Activated CD4-positive, alpha-beta memory T cell treated with anti-CD3 and anti-CD28 coated beads for 36 hours (primary cell): ENCODE measurements at places on chromosomes 16 and 17. TPM values are rescaled to one million over a fixed set of nuclear protein-coding genes. Genes with fewer than 3 reads are reported as not detected.

The SCRN2 gene
- total RNA-seq = 20.6 TPM

The MYLK3 gene
- 0.15 TPM for total RNA-seq

The KRTAP3-2 gene
- not detected for total RNA-seq

The CSH2 gene
- not detected for total RNA-seq

The OR1F1 gene
- not detected for total RNA-seq

The KRTAP1-1 gene
- not detected for total RNA-seq

The DUXB gene
- not detected for total RNA-seq

- peak; percentile 68 for DNase-seq
Observed at GRCh38 chr17:4566785-4567184, 6.4 kb upstream of the GGT6 start.

DNA sequence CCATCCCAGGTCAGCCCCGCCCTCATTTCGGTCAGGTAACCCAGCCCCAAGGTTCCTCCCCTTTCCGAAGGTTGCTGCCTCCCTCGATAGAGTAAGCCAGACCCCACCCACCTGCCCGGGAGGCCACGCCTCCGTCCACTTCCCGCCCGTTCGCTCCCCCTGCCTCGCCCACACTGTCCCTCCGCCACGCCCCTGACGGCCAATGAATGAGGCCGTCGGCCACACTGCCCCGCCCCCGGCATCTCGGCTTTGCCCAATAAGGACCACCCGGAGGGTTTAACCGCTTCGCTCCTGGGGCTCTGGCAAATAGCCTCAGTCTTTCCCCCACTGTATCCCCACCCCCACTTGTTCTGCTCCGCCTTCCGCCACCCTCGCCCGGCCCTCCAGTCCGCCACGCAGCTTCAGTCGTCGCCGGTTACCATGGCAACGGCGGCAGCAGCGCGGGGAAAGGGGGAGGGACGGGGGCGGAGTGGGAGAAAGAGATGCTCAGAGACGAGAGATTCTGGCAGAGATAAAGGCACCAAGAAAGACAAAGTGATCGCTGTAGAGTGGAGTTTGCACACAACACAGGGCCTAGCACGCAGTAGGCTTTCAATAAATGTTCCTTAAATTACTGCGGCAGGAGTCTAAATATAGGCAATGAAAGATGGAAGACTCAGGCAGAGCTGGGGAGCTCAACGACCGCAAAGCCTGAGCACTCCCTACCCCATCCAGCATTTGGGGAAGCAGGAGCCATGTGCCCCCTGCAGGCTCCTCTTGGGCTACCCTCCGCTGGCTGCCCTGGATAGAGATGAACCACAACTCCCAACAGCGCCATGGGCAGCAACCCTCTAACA is 5.1 kb downstream of the DLG4 start:
- peak; percentile 100 for DNase-seq

- no peak for DNase-seq
Observed at GRCh38 chr16:80045861-80046260, 445.3 kb upstream of the MAF start.

DNA sequence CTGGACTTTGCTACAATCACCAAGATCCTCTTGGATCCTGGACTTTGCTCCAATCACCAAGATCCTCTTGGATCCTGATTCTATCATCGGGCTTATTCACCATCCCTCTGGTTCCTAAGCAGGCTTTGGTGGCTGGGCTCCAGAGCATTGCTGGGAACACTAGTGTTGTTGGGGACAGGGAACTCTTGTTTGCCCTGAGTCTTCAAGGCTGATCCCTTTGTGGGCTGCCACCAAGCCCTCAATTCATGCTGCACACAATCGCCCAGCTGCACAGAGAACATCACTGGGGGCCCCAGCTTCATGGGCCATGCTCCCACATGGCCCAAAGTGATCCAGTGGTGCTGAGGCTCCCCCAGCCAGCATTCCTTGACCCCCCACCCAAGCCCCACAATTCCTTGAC is 88.3 kb downstream of the TMEM132E start:
- no peak for DNase-seq

DNA sequence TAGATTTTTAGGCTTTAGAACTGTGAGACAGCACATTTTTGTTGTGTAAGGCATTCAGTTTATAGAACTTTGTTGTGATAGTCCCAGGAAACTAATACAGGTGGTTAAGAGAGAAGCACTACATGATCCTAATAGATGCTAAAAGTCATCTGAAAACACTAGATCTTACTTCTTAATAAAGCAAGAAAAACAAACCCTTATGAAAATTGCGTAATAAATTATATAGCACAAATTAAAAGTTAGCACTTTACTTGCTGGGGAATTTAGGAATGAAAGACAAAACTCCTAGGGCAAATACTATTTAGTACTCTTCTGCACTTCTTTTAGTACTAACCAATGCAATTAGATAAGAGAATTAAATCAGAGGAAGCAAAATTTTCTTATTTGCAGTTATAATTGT is 163.3 kb upstream of the SHISA6 start:
- DNase-seq = no peak

GRCh38 chr16:73214825-73215677 is 167.1 kb upstream of the ZFHX3 start:
- DNase-seq = no peak

DNA sequence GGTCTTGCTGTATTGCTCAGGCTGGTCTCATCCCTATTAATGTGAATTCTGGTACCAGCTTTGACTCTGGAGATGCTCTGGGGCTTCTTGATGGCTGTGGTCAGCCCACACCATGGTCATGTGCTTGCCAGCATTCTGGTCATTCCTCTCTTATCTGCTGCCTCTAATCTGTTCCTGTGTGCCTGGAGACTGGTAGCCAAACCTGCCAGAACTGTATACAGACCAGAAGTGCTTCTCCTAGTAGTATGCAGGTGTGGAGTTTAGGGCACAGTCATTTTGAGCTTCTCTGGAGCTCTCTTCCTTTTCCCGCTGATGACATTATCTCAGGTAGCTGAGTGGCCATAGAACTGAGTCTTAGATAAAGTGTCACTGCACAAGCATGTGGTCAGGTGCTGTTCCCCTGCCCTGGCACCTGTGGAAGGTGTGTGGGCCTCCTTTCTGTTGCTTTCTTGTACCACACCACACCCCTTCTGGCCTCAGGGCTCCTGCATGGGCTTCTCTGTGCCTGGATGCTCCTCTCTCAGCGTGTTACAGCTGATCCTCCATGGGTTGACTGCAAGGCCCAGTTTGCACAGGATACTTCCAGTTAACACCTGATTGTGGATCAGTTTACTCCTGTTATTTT is 162.7 kb downstream of the SPECC1 start:
- DNase-seq = no peak

DNA sequence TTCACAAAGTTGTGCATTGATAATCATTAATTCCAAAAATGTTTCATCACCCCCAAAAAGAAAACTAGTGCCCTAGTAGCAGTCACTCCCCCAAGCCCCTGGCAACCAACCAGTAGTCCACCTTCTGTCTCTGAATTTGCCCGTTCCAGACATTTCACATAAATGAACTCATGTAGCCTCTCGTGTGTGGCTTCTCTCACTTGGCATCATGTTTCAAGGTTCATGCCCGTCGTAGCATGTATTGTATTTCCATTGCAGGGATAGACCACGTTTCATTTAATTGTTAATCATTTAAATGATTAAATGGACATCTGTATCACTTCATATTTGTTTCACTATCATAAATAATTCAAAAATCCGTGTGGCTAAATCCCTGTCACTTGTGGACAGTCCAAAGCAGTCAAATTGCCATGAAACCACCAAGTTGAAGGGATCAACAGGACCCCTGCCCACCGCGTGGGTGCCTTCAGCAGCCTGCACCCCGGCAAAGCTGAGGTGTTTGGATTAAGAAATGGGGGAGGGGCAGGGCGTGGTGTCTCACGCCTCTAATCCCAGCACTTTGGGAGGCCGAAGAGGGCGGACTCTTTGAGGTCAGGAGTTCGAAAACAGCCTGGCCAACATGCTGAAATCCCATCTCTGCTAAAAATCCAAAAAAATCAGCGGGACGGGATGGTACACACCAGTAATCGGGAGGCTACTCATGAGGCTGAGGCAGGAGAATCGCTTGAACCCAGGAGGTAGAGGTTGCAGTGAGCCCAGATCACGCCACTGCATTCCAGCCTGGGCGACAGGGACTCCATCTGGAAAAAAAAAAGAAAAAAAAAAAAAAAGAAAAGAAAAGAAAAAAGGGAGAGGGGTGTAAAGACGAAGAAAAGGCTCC is 8.7 kb upstream of the FLYWCH2 start:
- DNase-seq = no peak

DNA sequence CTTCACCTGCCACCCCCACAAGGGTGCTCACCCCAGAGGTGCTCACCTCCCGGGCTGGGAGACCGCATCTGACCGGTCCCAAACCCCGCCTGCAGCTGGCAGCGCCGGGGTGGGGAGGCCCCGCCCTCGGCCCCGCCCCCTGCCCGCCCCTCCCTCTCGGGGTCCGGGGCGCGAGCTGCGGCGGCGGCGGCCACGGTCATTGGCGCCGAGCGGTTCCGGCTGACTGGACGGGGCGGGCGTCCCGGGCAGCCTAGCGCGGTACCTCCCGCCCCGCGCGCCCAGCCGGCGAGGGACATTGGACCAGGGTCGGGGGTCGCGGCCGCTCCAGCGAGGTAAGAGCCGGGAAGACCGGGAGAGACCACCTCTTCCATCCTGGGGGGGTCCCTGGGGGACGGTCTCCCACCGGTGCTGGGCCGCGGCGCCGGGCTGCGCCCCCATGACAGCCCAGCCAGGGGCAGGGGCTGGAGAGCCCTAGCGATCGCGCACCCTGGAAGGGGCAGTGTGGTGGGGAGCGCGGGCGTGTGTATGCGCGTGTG is at the start of gene CACNG5:
CACNG5 (plus strand) TSS at position 199 of the 536 bp plus-strand sequence. CDS start 42,216 bp downstream, outside the sequence.
- no peak for DNase-seq

DNA sequence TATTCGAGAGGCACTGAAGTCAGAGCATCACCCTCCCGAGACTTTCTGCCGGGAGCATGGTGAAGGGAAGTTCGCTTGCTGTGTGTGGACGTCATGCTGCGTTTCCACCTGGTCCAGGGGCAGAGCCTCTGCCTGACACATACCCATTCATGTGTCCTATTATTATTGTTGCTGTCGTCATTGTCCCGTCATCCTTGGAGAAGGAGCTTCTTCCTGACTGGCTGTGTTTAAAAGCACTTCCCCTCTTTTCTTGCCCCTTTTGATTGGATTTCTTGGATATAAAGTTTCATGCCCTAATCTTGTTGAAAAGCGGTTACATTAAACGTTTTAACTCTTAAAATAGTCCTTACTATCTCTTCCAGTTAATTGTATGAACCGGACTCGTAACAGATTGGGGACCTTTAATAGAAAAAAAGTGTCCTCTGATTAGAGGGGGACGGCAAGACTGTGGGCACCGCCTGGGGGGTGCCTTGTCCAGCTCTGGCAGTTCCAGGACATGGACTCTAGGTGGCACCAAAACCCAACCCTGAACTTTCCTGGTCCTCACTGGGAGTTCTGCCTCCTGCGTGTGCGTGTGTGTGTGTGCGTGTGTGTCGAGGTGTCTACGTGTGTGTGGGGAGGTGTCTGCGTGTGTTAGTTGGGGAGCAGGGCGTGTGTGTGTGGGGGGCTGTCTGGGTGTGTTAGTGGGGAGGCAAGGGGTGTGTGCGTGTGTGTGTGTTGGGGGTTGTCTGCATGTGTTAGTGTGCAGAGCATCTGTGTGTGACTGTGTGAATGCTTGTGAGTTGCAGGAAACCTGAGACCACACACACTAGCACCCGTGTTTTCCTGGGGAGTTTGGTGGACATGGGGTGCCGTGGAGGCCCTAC is 133.3 kb upstream of the CIBAR2 start:
- DNase-seq = peak; percentile 64

GRCh38 chr17:77417575-77417974 is 276.8 kb downstream of the SEC14L1 start:
- no peak for DNase-seq

DNA sequence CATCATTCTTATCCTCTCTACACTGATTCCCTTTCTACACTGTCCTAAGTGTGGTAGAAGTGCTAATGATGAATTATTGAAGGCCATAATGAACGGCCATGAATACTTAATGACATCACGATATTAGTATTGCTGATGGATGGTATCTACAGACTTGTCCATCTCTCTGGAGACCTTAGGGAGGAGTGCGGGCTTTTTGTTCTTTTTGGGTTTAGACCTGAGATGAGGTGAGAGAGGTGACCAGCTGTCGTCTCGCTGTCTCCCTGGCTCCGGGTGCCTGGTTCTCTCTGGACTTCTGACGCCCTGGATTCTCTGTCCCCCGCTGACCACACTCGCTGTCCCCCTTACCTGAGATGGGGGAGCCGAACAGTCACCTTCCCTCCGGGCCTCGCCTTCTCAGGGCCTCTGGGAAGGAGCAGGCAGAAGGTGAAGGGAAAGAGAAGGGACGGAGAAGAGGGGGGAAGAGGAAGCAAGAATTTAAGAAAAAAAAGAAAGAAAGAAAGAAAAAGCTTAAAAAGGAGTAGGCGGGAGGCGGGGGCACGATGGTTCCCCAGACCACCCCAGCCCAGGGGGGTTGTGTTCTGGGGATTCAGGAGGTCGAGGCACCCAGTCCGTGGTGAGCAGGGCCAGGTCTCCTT is 17.1 kb downstream of the SGCA start:
- no peak for DNase-seq

- no peak for DNase-seq
Observed at GRCh38 chr16:7376227-7376626, 43.6 kb downstream of the RBFOX1 start.

- DNase-seq = peak; percentile 86
Observed at GRCh38 chr17:21252796-21253645, at the start of gene NATD1. NATD1 (minus strand) TSS chr17:21253410; CDS start chr17:21253264, 146 bp downstream.

DNA sequence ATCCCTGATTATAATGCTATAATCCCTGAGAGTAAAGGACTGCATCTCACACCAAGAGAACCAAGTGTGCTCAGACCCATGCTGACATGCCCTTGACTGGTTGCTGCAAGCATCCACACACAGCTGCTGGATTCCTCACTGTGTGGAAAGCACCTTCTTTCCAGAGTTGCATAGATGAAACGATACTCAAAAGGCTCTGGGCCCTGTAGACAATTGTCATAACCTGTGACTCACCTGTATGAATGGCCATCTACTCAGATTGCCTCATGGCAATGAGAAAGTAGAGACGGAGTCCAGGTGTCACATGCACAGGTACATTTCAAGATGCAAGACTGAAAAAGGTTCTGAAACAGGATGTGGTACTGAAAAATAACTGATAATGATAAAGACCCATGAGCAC is 58.1 kb downstream of the MPHOSPH6 start:
- DNase-seq = no peak

GRCh38 chr16:78196502-78196901 is 97.0 kb downstream of the WWOX start:
- no peak for DNase-seq

GRCh38 chr16:13098536-13098935 is 197.1 kb downstream of the SHISA9 start:
- DNase-seq = no peak

DNA sequence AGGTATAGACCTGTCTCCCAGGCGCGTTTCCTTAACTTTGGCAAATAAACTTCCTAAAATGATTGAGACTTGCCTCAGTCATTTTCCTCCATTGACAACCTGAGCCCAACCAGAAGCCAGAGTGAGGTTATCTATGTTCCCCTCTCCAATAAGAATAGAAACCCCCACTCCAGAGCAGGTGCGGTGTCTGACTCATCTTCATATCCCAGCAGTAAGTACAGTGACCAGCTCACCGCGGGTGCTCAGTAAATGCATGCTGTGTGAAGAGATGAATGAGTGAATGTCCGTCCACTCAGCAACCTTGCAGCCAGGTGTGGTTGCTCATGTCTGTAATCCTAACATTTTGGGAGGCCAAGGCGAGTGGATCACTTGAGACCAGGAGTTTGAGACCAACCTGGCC is 19.5 kb upstream of the CD300E start:
- DNase-seq = no peak
